GM04503 (cell line): ENCODE measurements at places on chromosomes 5 and 9.

DNA sequence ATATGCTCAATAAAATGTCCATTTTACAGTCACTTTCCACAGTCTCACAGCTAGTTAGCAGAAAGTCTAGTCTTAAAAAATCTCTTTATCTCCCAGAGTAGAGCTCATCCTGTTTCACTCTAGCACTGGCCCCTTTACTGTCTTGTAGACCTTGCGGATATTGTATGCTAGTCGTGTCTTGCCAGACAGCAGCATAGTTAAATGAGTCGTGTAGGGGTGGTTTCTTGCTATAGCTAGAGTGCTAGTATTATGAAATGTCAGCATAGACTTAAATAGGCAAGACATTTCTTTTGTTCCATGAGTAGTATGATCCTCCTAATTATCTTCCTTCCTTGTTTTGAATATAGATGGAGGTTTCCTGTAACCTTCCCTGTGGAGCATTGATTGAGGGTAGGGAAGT is 77.4 kb downstream of the C7 start:
- DNase-seq = no peak

- no peak for DNase-seq
Measured at GRCh38 chr5:33764786-33765185, 127.0 kb downstream of the ADAMTS12 start.

- DNase-seq = no peak
Measured at GRCh38 chr9:94287877-94288513, 28.9 kb downstream of the ZNF169 start.

GRCh38 chr9:126390923-126391322 is 64.3 kb downstream of the MVB12B start:
- DNase-seq = no peak

GRCh38 chr5:133781436-133782225 is 169.3 kb upstream of the FSTL4 start:
- DNase-seq = no peak

GRCh38 chr5:137097203-137097602 is 401.9 kb downstream of the SPOCK1 start:
- DNase-seq = no peak

DNA sequence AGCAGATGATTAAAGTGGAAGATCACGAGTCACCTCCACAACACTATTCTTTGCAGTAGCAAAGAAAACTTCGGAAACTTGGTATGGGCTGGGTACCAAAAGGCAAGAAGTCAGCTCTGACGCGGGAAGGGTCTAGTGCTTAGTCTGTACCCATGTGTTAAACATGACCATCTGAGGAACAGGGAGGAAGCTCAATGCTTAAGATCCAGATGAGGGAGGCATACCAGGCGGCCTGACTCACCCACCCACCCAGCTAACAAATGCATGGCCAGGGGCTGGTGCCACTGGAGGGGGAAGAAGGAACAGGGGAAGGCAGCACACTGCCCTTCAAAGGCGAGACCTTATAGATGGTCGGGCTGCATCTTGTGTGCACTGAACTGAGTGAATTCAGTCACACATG is 41.8 kb downstream of the CAMSAP1 start:
- no peak for DNase-seq

- DNase-seq = no peak
Measured at GRCh38 chr9:93200989-93201334, 17.0 kb downstream of the WNK2 start.

GRCh38 chr9:125785248-125785751 is 38.1 kb downstream of the PBX3 start:
- no peak for DNase-seq

- DNase-seq = no peak
Measured at GRCh38 chr5:14665949-14666348, 1.4 kb downstream of the OTULIN start.

- DNase-seq = no peak
Measured at GRCh38 chr9:111853450-111853827, 43.2 kb upstream of the UGCG start.

DNA sequence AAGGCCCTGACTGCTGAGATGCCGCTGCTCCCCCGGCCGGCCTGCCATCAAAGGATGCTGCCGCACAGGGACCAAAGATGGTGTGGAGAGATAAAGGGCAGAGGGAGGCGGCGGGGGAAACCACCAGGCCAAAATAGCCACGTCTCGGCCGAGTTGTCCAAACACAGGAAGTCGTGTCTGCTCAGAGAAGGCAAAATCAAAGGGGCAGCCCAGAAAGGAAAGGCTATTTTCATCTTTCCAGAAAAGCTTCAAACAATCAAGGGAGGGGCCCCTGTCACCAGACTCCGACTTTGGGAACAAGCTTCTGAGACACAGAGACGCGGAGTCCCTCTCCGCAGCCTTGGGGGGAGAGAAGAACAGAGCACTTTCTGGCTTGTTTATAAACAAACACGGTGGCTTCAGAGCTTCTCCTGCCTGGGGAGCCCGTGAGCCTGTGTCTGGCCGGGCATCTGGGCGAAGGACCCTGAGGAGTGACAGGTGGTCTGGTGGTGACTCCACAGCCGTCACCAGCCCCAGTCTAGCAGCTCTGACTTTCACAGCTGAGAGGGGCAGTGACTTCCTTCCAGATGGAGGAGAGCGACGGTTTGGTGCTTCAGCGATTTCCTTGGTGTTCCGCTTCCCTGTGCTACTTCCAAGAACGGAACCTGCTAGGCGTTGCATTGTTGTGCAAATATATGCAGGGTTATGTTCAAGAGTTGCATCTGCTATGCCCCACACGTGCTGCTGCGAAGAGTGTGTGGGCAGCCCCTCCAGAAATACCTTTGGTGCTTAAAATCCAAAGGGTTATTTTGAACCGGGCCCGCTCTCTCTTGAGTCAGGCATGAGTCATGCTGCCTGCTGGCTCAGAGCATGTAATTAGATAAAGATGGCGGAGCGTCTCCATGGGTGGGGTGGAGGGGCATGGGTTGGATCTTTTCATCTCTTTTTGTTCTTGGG is 24.0 kb downstream of the ADAMTSL2 start:
- DNase-seq = peak; percentile 37

DNA sequence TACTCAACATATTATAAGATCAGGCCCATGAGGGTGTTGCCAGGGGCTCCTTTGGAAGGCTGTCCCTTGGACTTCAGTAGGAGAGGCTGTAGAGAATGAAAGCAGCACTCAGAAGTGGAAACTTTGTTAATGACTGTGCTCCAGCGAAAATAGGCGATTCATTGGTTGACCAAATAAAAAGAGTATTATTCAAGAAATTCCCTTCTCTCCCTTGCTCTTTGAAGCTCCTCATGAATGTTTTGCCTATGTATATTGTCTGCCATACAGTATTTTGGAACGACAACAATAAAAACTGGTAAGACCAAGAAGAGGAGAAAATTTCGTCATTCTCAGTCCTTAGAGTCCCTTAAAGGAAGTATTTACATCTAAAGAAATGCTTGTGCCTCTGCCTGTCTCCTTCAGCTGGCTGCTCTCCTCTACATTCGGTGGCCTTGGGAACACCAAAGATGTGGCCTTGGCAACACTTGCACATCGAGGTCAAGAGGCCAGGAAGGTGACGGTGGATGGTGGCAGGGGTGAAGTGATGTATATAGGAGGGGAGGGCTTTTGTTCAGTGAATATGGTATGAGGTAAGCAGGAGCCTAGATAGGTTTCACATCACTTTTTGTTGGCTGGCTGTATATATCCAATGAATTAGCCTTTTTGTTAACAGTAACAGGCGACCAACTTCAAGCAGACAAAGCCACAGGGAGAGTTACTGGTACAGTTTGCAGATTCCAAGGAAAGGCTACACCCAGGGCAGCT is 95.0 kb upstream of the ACTBL2 start:
- no peak for DNase-seq

GRCh38 chr5:37663538-37663937 is 176.3 kb downstream of the GDNF start:
- DNase-seq = no peak

DNA sequence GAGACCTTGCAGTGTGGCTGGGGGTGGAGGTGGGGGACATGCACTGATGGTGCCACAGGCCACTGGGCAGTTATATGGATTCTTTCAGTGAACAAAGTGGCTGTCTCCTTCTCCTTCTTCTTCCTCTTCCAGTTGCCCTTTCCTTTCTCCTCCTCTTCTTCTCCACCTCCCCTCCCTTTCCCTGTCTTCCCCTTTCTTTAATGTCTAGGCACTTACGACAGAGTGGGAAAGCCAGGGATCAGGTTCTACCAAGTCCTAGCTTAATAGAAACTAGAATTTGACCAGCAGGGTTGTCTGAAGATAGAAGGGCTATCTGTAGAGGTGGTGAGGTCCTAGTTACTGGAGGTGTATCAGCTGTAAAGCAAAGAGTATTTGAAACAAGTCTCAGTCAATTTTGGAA is 62.8 kb downstream of the COL15A1 start:
- DNase-seq = no peak

GRCh38 chr9:35470894-35471293 is 19.0 kb upstream of the RUSC2 start:
- peak; percentile 77 for DNase-seq

DNA sequence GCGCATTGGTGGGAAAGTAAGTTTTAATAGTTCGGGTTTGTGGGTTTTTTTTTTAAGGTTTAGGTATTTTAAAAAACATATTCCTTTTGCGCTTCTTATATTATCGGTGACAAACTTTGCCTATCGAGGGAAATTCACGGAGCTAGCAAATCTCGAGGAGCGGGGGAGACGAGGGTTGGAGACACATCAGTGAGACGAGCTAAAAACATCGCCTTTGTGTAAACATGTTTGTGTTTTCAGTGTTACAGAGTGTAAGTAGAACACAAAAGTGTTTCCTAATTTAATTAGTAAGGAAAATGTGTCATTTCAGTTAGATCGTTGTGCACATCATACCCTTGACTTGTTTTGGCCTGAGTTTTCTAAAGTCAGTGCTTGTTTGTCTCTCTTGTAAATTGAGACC is 945 bp downstream of the BTF3 start:
- no peak for DNase-seq

DNA sequence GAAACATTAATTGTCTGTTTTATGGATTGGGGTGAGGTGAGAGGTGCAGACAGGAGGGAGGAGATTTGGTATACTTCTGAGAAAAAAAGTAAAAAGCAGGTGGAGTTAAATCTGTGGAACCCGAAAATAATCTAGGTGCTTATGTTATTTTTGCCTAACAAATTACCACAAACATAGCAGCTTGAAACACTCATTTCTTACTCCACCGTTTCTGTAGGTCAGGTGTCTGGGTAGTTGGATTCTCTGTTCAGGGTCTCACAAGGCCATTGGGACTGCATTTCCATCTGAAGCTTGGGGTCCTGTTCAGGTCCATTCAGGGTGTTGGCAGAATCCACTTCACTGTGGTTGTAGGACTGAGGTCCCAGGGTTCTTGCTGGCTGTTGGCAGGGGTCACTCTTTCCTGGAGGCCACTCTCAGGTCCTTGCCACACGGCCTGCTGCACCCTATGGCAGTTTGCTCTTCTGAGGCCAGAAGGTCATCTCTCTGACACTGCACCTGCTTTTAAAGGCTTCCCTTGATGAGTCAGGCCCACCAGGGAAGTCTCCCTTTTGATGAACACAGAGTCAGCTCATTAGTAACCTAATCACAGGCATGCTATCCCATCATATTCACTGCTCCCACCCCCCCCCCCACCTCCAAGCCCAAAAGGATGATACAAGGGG is 82.2 kb downstream of the TRIO start:
- DNase-seq = no peak

DNA sequence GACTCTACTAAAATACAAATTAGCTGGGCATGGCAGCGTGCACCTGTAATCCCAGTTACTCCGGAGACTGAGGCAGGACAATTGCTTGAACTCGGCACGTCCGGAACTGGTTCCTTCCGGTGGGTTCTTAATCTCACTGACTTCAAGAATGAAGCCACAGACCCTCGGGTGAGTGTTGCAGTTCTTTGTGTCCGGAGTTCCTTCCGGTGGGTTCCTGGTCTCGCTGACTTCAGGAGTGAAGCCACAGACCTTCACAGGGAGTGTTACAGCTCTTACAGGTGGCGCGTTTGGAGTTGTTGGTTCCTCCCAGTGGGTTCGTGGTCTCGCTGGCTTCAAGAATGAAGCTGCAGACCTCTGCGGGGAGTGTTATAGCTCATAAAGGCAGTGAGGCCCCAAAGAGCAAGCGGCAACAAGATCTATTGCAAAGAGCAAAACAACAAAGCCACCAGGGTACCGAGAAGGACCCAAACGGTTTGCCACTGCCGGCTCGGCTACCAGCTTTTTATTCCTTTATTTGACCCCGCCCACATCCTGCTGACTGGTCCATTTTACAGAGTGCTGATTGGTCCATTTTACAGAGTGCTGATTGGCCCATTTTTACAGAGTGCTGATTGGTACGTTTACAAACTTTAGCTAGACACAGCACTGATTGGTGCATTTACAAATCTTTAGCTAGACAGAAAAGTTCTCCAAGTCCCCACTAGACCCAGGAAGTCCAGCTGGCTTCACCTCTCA is 28.6 kb upstream of the SLC6A19 start:
- DNase-seq = no peak

DNA sequence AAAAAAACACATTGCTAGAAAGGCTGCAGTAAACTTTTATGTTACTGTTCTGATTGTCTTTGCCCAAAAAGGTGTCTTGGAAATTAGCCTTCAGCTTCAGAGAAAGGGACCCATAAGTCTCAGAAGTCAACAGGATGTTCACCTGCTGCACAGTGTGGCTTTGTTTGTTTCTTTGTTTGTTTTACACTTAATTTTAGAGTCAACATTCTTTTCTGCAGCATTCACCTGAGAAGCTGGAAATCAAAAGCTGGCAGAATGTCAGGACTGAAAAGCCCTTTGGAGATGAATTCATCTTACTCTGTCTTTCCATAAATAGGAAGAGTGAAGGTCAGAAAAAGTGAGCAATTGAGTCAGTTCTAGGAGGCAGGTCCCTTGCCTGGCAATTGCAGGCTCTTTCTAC is 170.0 kb downstream of the PAPPA start:
- no peak for DNase-seq

DNA sequence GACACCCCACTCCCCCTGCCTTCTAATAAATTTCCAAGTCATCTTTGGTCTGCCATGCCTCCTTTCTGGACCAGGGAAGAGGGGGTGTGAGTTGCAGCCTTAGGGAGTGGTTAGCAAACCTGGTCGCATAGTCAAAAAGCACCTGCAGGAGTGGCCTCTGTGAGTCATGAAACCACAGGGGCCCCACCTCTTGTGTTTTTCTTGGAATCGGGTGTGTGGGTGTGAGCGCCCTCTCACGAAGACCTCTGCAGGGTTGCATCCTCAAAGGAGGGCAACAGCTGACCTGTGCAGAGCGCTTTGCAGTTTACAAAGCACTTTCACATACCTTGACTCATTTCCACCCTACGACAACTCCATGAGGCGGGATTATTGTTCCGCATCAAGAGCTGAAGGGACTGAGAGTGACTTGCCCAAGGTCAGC is 36.8 kb upstream of the TEX48 start:
- no peak for DNase-seq

- no peak for DNase-seq
Measured at GRCh38 chr9:113879318-113879717, 3.2 kb downstream of the ZNF618 start.
